ENCODE measurements at places on chromosomes 4 and X.

DNA sequence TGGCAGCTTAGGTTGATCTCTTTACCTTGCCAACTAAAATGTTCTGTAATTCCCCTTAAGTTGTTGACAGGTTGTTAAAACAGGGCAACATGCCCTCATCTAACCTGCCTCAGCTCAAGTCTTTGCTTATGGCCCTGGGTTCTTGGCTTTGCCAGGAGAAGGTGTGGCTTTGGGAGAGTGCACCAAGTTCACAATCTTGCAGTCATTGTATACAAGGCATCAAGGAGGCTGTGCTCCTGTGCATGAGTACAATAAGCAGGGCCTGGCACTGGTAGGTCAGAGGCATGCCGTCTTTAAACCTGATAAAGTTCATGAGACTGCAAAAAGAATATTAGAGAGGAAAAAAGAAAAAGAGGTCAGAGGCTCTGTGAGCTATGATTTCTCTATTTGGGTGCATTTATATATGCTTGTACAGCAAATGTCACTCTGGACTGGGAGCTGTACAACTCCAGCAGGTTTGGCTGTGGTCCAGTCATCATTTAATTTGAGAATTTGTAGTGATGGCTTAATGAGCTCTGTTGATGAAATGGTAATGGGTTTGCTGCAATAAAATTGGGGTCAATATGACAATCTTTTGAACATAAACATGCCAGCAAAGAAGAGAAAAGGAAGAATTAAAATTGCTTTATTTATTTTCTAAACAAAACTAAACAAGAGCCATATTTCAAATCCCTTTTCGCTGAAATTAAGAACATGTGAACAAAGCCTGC lies 30.3 kb downstream of the AREG start:
- no peak for DNase-seq

DNA sequence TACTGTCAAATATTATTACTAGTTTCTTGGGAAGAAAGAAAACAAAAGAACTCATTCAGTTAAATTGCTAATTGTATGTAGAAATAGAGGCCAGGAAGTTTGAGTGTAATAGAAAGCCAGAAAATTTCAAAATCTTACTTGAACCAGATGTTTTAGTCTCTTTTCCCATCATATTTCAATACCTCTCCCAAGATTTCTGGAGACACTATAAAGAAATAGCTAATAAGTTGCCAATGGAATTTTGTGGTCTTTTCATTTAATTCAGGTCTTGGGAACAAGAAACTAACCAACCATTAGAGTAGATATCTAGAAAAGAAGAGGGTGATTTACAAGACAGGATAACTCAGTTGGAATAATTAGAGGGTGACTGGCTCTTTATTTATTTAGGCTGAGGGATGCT lies 112.2 kb downstream of the AGTR2 start:
- DNase-seq = no peak

DNA sequence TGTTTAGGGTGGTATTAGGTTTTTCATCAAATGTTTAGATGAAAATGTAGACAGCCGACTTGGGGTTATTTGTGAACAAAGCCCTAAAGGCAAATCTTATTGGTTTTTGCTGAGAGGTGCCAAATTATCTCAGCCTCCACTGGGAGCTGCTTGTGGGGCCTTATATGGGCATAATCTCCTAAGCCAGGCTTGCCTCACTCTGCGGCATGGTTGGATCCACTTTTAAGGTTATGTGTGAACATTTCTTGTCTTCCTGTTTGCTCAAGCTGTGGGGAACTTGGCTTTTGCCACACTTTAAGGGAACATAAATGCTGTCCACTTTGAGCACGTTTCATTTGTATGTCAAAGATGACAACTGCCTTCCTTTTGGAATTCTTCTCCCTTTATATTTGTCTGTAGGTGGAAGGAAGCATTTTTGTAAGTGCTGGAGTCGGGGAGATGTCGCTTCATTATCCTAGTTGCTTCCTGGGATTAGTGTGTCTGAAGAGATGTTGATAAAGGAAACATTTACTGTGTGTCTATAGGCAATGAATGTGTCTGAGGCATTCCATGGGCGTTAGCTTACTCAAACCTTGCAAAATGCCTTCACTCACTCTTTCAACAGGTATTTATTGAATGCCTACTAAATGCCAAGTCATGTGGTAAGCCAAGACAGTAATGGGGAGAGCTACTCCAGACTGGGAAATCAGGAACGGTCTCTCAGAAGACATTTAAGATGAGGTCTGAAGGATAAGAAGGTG lies 78.3 kb downstream of the SLC9A6 start:
- peak; percentile 77 for DNase-seq

DNA sequence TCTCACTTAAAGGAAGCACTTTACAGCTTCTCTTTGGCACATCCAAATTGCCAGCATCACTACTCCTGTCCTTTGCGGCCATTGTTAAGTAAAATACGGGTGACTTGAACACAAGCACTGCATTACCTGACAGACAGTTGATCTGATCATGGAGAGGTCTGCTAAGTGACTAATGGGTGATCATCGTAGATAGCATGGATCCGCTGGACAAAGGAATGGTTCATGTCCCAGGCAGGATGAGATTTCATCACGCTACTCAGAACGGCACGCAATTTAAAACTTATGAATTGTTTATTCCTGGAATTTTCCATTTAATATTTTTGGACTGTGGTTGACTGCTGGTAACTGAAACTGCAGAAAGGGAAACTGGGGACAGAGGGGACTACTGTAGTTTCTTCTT lies 94.1 kb downstream of the NEUROG2 start:
- DNase-seq = no peak

DNA sequence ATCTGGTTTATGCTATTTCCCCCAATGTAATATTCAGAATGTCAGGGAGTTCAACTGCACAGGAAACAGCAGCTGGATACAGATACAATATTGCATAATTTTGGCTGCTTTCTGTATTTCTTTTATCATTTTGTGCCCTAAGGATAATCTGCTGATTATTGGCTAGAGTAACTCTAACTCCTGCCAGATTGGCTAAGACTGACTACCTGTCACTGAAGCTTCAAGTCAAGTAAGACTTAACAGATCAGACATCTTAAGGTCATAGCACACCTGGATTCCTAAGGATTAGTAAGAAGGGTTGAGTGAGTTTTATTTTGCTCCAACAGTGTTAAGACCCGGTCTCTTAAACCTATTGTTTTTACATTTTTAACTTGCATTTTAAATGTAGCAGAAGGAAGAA lies 136.8 kb downstream of the KLF8 start:
- DNase-seq = no peak

DNA sequence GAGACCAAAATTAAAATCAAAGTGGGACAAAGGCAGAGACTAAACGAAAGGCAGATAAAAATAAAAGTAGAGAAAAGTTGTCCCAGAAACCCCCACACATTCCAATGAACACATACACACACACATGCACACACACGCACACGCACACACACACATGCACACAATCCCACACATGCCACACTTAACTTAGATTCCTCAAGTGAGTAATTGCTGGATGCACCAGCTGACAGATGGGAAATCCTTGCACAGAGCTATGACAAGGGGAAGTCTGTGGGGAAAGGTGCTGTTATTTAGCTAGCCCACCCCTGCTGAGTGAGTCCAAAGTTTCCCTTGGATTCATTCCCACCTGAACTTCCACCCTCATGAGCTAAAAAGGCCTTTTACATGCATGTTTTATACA lies 233.9 kb downstream of the RAB28 start:
- DNase-seq = no peak

GRCh38 chr4:78864405-78865024 lies 74.7 kb downstream of the PAQR3 start:
- DNase-seq = peak; percentile 80

- no peak for DNase-seq
These were observed 32.1 kb upstream of the GPR78 start for GRCh38 chr4:8547912-8548730.

DNA sequence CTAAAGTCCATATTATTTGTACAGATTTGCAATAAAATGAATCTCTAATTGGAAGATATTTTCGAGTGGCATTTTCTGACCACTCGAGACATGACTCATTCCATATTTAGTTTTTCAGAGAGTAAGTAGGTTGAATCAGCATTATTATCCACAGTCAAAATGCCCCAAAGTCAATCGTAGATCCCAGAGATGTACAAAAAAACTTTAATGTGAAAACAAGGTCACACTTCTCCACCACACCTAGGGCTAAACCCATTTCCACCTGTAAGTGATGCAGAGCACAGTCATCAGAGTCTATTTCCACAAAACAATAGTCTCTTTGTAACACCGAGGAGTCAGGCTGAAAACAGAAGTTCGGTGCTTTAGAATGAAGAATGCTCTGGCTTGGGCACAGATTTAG lies 117.1 kb upstream of the TENM3 start:
- peak; percentile 22 for DNase-seq

DNA sequence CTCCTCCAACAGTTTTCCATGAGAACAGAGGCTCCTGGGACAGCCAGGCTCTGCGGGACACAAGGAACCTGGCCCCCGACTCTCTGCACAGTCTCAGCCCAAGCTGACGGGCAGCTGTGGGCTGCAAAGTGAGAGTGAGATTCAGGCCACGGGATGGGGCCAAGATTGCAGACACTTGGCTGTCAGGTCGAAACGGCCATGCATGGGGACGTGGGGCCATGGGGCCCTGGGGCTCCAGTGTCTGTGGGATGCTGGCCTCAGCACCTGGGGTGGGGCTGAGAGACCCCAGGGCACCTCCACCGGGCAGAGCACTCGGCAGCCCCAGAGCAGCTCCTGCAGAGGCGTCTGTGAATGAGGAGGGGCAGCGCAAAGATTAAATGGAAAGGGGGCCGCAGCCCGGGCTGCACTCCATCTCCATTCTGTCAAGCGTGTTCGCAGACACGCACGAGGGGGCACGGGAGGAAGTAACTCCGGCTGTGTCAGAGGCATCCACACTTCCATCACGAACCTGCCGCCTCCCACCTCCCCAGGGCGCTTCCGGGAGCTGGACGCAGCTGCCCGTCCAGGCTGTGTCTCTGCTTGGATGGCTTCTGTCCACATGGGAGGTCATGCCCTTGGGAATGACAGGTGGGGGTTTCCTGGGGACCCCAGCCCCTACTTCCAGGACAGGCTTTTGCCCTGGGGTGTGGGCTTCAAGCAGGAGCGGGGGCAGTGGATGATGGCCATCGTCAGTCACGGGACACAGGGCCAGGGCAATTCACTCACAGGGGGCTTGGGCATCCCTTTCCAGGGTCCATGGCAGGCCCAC lies 82.8 kb upstream of the NKX1-1 start:
- no peak for DNase-seq

GRCh38 chr4:7323872-7324650 lies 110.7 kb downstream of the PSAPL1 start:
- DNase-seq = no peak

GRCh38 chr4:154406018-154406795 lies 85.4 kb downstream of the DCHS2 start:
- no peak for DNase-seq

DNA sequence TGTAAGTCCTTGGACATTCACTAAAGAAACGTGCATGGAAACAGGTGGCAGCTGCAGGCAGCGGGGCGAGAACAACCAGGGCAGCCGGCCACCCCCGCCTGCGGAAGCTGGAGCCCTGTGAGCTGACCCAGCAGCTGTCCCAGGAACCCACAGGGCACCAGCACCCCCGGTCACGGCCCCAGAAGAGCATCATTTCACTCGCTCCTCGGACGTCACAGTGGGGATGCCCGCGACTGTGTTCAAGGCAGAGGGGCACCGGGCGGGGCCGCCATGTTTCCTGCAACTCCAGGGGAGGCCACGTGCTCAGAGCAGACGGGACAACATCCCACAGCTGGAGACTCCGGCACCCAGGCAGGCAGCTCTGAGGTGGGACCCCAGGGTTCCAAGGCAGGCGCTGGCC lies 45.0 kb upstream of the CPLX1 start:
- no peak for DNase-seq

DNA sequence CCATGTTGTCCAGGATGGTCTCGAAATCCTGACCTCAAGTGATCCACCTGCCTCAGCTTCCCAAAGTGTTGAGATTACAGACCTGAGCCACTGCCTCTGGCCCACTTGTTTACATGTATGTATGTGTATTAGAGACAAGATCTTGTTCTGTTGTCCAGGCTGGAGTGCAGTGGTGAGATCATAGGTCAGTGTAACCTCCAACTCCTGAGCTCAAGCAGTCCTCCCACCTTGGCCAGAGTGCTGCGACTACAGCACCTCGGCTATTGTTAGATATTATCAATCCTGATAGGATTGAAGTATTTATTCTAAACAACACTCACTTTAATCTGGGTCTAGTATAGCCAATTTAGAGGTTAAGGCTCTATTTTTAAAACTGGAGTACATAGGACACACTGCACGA lies 36.0 kb downstream of the PAGE1 start:
- DNase-seq = no peak

DNA sequence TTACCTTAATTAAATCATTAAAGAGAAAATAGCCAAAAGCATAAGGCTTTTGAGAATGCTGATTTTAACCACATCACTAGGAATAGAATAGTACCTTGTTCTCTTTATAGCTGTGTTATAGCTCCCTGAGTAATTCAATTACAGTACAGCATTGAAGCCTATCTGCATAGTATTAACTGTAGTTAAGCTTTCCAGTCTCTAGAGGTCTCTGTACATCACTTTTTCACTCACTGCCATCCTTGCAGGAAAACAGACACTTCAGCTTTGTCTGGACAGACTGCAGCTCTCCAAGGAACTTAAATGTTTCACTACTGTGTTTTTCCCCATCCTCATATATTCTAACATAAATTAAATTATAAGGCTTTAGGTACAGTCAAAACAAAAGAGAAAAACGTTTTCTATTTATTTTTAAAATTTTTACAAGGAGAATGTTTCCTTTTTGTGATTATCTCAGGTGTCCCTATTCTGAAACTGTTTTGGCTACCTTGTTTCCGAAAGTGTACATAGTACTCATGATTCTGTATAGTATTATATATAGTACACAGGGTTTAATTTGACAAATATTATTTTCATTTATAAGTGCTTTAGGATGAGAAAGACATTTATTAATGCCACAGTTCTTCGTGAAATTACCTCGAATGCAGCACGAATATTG lies 407.9 kb downstream of the PCDH18 start:
- DNase-seq = peak; percentile 83

- DNase-seq = peak; percentile 5
These were observed 322.4 kb downstream of the ARHGAP10 start for GRCh38 chr4:148054275-148054674.

- DNase-seq = no peak
These were observed 244 bp downstream of the EIF2S3 start for GRCh38 chrX:24055043-24055356.

GRCh38 chr4:81214144-81214880 lies 710 bp downstream of the PRKG2 start:
- DNase-seq = peak; percentile 8

- no peak for DNase-seq
These were observed 338.7 kb upstream of the F9 start for GRCh38 chrX:139191746-139192385.

DNA sequence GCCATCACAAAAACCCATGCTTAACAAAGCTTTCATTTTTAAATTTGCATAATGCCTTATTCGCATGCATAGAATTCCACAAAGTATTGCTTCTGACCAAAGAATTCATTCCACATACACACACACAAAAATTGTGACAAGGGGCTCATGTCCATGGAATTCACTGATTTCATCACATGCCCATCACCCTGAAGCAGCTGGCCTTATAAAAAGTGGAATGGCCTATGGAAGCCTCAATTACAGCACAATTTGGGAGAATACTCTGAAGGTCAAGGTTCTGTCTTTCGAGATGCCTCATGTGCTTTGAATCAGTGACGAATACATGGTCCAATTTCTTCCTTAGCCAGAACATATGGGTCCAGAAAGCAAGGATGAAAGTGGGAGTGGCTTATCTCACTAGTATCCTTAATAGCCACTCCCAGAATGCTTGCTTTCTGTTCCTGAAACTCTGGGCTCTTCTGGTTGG lies 165.7 kb downstream of the KDR start:
- DNase-seq = peak; percentile 97
